ENCODE measurements at places on chromosomes 1 and 21.

GRCh38 chr1:155877945-155878344 is 18.6 kb downstream of the SYT11 start:
- no peak for DNase-seq

DNA sequence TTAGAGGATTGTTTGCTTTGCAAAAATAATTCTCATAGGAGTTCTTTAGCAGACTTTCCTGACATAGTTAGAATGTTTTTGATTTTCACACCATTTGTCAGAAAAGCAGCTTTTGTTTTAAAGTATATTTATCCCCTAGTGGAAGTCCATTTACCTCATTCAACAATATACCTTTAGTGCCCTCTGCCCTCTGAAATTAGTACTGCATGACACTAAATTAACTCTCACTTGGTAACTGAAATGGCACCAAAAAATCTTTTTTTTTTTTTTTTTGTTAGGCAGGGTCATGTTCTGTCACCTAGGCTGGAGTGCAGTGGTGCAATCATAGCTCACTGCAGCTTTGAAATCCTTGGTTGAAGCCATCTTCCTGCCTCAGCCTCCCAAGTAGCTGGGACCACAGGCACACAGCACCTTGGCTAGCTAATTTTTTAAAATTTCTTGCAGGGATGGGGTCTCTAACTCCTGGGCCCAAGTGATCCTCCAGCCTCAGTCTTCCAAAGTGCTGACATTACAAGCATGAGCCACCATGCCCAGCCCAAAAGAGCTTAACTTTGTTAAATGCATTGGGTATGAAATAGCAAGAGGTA is 13.6 kb downstream of the LRRC42 start:
- DNase-seq, result no peak

DNA sequence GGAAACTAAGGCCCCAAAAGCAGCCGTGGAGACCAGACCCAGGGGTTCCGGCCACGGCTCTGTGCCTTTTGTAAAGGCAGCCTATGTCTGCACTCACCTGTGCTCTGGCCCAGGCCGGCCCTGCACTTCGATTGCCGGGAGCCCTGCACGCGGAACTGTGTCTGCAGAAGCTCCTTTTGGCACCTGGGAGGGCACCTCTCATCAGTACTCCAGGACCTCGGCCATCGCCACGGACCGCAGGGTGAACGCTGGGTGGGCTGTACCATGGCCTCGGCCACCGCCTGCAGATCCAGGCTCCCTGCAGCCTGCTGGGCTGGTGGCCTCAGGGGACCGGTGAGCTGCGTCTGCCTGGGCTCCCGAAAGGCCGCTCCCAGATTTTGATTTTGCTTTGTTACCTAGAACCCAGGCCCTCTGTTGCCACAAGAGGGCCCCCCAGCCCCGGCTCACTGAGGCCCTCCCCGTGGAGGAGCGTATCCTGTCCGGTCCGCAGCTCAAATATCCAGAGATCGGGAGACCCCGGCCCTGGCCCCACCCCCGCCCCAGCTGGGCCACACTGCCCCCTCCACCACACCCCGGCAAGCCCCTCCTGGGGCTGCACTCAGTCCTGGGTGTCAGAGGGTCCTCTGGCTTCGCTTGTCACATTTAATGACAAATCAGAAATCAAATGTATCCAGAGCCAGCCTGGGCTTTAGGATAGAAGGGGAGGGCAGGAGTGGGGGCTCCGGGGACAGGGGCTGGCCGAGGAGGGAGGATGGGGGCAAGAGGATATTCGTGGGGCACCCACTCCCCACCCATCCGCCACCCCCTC is 60.2 kb upstream of the PDE9A start:
- peak; percentile 64 for DNase-seq

DNA sequence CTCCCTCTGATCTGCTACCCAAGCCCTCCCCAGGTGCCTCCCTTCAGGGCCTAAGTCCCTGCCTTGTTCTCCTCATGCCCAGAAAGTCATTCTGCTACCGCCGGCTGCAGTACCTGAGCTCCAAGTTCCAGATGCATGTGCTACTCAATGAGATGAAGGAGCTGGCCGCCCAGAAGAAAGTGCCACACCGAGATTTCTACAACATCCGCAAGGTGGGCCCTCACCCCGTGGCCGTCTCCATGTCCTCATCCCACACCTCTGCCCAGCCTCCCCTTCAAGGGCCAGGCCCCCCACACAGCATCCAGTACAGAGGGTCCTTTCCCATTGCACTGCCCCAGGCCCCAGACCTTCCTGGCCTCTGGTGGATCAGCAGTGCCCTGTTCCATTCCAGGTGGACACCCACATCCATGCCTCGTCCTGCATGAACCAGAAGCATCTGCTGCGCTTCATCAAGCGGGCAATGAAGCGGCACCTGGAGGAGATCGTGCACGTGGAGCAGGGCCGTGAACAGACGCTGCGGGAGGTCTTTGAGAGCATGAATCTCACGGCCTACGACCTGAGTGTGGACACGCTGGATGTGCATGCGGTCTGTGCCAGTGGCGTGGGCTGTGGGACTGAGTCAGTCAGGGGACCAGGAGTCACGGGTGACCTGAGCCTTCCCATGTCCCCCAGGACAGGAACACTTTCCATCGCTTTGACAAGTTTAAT is 8.2 kb downstream of the AMPD2 start:
- no peak for DNase-seq

GRCh38 chr1:216686860-216687766 is 36.1 kb downstream of the ESRRG start:
- DNase-seq, result no peak

DNA sequence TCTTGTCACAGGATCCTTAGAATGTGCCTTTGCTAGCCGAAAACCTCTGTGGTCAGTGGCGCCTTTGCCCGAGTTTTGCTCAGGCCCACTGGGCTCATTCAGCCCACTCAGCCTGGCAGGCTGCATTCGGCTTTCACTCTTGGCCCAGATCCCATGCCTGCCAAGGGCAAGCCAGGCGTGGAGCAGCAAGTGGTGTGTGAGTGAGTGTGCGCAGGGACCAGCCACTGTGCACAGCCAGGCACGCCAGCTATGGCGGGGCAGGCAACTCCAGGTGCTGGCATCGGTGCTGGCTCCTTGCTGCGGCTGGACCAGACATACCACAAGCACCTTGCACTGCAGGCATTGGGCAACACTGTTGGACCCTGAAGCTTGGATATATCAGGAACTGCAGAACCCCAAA is 1145.1 kb upstream of the NCAM2 start:
- DNase-seq, result no peak

DNA sequence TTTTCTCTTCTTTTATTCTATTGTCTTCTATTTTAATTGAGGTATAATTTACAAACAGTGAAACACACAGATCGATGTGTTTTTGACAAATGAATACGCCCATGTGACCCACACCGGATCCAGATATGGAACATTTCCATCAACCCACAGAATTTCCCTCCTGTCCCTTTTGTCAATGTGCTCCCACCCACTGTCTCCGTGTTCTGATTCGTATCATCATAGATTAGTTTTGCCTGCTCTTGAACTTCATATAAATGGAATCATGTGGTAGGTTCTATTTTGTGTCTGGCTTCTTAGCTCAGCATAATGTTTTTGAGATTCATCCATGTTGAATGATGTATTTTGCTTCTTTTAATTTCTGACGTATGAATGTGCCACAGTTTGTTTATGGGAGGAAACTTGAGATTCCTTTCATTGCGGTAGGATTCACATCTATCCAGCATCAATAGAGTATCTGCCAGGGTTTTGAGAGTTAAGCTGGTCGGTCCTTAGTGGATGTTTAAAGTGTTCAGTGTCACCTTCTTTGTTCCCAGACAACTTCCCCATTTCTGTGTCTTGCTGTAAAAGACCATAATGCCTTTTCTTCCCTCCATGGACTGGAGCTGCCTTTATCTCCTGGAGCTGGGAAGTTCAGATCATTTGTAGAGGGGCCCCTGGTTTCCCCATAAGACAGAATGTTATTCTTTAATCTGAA is 14.7 kb downstream of the NAV1 start:
- DNase-seq, result no peak

GRCh38 chr21:35294231-35294898 is 245.3 kb upstream of the RUNX1 start:
- no peak for DNase-seq
